ENCODE measurements at places on chromosomes 5 and 9. TPM values are rescaled to one million over a fixed set of nuclear protein-coding genes. Genes with fewer than 3 reads are reported as not detected.

- H3K36me3 ChIP-seq: no peaks in the 10 kb centered on the region
- no peak overlapping the region for H3K4me3 ChIP-seq
- no peak overlapping the region for H3K27ac ChIP-seq
- no peak for DNase-seq
These were observed 895.5 kb upstream of the DMAC1 start for GRCh38 chr9:8694983-8695588.

GRCh38 chr5:93433422-93433821 is 147.6 kb downstream of the NR2F1-AS1 start:
- H3K27ac ChIP-seq: no peak overlapping the region
- H3K36me3 ChIP-seq: no peaks in the 10 kb centered on the region
- no peaks in the 10 kb centered on the region for H3K4me1 ChIP-seq

GRCh38 chr9:87359958-87360601 is 137.6 kb upstream of the DAPK1 start:
- no peaks in the 10 kb centered on the region for H3K27me3 ChIP-seq
- DNase-seq: no peak
- no peak overlapping the region for H3K27ac ChIP-seq
- no peaks in the 10 kb centered on the region for H3K36me3 ChIP-seq

MUSK gene
- 0.10 TPM for total RNA-seq
